Posterior cingulate gyrus (tissue), 11 donors: ENCODE measurements at places on chromosomes 7 and 10.

GRCh38 chr10:37752334-37752875 lies 105.0 kb downstream of the ZNF248 start:
- DNase-seq, result no peak

DNA sequence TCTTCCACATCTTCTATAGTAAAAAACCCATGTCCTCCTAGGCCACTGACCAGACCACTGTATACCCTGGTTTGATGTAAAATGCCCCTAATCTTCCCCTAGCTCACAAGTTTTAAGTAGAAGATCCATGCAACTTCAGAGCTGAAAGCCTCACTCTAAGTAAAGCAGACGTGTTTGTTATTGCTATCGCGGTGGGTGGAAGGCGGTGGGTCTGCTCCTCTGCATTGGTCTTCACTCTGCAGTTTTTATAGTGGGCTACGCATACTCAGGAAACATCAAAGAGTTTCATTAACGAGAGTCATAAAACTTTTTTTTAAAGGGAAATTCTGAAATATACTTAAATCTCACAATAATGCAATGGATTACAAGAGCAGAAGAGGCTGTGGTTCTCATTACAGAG lies 91.7 kb downstream of the ATE1 start:
- no peak for DNase-seq

DNA sequence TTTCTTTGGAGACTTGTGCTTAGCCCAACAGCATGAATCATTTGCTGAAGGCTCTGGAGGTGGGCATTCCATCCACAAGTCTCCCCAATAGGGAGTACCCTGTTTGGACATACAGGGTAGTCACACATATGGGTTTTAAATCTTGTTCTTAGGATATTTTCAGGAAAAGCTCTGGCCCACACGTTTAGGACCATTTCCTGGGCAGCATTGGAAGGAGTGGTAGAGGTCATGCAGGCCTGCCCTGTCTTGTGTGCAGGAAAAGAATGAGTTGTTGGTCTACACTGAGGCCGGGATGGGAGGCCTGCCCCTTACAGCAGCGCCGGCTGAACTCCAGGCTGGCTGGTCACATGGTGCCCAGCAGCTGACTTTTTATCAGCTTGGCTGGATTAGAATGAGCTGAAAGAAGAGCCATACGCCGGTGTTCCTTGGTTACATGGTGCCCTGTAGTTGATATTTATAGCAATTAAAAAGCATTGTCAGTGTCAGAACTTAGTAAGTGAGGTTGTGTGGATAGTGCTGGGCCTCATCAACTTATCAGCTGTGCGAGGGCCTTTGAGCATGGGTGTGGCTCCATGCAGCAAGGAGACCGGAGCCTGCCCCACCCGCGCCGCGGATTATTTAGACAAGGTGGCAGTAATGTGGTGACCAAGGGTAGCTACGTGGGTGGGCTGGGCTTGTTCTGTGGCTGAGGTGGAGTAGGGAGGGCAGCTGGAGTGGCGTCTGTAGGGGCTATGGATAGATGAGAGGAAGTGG lies 28.6 kb downstream of the OGDH start:
- peak; percentile 35 for DNase-seq

DNA sequence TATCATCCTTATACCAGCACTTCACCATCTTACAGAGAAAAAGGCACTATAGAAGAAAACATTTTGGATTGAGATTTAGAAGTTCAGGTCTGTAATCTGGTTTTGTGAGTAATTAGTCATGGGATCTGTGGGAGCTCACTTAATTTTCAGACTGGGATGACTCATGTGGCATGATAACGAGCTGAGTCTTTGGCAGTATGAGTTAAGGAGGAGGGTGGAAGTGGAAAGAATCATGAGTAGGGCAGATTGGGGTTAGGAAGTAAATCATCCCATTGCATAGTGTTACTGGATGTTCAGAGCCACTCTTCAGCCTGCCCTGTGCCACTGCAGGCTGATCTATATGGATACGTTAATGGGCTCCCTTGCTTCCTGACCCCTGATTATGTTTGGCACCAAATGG lies 64.9 kb downstream of the ZNF92 start:
- no peak for DNase-seq

DNA sequence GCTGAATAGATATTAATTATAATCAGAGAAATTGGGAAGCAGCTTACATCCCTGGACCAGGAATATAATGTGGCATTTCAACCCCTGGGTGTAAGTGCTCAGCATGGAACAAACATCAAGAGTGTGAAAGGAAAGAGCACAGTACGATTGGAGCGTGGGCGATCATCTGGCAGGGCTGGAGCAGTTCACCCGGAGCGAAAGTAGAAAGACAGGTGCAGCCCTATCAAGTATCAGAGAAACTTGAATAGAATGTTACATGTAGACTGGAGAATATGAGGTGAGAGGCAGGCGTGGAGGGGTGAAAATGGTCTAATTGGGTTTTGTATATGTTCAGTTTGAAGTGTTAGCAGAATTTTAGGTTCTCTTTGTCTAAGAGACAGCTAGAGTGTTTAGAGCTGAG lies 303.0 kb downstream of the MDFIC start:
- DNase-seq, result no peak

DNA sequence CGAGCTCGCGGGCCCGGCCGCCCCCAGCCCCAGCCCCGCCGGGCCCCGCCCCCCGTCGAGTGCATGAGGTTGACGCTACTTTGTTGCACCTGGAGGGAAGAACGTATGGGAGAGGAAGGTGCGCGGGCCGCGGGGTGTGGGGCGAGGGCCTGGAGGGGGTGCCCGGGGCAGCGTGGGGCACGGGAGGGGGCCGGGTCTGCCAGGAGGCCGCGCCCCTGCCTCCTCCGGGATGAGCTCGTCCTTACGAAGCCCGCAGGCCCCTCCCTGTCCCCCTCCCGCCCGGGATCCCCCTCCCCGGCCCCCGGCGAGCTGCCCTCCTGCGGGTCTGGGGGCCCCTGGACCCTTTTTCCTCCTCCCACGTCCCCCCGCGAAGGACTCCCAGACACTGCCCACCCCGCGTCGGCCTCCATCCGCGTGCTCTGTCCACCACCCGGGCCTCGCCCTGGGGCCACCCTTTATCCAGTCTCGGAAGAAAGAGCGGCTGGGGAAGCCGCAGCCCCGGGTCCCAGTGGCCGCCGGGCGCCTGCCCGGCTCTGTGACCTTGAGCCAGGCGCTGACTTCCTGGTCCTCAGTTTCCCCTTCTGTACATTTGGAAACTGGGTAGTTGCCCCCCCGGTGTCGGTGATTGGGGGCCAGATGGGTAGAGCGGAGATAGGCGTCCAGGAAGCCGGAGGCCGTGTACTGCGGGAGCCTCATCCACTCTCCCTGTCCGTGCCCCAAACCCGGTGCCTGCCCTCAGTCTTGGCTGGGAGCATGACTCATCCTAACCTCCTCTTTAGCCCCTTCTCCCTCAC lies 521 bp downstream of the LIMK1 start:
- DNase-seq, result no peak

- no peak for DNase-seq
Observed at GRCh38 chr7:14698239-14698638, 204.3 kb downstream of the DGKB start.

DNA sequence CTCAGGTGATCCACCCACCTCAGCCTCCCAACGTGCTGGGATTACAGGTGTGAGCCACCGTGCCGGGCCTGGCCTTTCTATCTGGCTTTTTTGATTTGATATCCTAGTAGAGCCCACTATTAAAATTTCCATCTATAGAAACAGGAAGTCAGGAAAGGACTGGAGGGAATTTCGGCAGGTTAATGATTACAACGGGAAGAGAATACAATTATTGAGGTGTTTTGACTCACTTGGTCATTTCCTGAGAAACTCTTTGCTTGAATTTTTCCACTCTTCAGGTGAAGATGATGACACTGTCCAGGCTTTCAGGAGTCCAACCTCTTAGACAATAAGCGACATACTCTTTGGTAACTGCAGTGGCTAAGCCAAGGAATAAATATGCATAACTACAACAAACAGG lies 1.1 kb upstream of the MKLN1 start:
- DNase-seq, result no peak

DNA sequence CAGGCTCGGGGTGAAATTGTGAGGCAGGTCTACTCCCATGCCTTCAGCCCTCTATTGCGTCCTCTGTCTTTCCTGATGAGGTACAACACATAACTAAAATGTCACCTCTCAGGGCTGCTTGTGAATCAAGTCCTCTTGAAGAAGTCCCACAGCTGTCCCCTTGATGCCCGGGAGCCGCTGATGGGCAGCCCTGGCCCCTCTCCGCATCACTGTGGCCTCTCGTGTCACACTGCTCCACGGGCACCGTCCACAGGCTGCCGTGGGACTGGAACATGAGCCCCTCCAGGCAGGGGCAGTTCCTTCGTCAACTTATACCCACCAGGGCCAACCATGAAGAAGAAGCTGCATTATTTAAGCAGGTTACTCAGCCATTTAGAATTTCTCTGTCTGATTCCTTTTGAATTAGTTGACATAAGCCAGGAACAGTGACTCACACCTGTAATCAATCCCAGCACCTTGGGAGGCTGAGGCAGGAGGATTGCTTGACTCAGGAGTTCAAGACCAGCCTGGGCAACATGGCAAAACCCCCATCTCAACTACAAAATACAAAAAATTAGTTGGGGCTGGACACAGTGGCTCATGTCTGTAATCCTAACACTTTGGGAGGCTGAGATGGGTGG lies 58.5 kb upstream of the UBE3C start:
- DNase-seq, result no peak

- DNase-seq, result peak; percentile 91
Observed at GRCh38 chr7:4725014-4725849, 43.1 kb downstream of the FOXK1 start.

GRCh38 chr7:48158404-48158803 lies 12.9 kb upstream of the ABCA13 start:
- no peak for DNase-seq

DNA sequence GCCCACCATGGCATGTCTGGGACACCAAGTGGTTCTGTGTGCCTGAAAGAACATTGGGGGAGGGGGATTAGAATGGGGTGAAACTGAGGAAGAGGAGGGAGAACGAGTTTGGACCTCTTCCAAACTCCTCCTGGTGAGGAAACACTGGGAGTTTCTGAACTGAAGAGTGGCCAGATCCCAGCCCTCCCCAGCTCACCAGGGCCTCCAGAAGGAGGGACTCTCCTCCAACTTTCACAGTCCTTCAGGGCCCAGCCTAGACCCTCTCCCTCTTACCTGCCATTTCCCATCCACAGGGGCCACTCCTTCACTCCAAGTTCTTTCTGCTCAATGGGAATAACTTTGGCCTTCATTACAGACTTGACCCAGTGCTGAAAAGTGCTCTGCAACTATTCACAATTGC lies 132.0 kb upstream of the FOXK1 start:
- no peak for DNase-seq

- no peak for DNase-seq
Observed at GRCh38 chr10:91880310-91880709, 29.0 kb downstream of the FGFBP3 start.

- peak; percentile 25 for DNase-seq
Observed at GRCh38 chr7:47384755-47385535, 197.0 kb downstream of the TNS3 start.

GRCh38 chr10:2202401-2202800 lies 465.1 kb upstream of the ADARB2 start:
- no peak for DNase-seq

DNA sequence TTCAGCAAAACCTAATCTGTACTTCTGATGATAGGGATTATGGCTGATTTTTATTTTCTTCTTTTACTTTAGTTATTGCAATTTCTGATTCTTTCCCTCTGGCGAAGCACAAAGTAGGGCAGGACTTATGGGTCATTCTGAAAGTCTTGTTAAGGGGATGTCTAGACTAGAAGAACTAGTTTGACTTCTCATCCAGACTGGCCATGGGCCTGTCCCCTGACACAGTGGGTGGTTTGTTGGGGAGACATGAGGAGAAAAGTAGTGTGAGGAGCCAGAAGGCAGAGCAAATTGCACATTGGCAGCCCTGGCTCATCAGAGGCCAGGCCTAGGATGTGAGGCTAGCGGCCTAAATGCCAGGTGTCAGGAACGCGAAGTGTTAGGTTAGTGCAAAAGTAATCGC lies 152.8 kb downstream of the RTKN2 start:
- no peak for DNase-seq

DNA sequence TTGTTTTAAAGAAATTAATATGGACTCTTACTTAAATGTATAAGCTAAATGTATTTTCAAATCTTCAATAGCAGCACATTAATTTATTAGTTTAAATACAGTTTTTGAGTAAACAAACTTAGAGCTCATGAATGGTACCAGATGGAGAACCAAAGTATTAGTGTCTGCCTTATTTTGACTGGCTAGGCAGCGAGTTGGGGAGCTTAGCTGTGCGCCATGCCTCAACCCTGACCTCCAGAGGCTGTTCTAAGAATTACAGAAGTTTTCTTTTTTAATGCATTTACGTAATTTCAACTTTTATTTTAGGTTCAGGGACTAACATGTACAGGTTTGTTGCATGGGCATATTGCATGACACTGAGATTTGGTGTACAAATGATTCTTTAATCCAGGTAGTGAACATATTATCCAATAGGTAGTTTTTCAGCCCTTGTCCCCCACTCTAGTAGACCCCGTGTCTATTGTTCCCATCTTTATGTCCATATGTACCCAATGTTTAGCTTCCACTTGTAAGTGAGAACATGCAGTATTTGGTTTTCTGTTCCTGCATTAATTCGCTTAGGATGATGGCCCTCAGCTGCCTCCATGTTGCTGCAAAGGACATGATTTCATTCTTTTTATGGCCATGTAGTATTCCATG lies 166.8 kb downstream of the IQUB start:
- DNase-seq, result no peak

DNA sequence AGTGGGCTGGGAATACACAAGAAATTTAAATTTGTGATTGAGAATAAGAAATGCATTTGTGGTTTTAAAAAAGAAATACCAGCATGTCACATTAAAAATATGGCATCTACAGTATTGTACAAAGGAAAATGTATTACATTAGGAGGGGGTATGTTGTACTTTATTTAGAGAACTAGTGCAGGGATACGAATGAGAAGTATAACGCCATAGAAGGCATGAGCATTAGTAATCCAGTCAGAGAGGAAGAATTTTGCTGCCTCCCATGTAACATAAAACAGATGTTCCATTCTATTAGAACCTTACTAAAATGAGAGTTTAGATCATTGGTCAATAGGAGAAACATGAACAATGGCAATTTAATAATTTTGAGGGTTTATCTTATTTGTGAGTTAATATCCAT lies 182.2 kb downstream of the ADK start:
- no peak for DNase-seq

- DNase-seq, result no peak
Observed at GRCh38 chr7:54429111-54429510, 113.1 kb upstream of the VSTM2A start.

GRCh38 chr10:28036587-28036986 lies 37.7 kb upstream of the ODAD2 start:
- no peak for DNase-seq
